T-helper 2 cell (primary cell): ENCODE measurements at places on chromosomes 7 and 10.

DNA sequence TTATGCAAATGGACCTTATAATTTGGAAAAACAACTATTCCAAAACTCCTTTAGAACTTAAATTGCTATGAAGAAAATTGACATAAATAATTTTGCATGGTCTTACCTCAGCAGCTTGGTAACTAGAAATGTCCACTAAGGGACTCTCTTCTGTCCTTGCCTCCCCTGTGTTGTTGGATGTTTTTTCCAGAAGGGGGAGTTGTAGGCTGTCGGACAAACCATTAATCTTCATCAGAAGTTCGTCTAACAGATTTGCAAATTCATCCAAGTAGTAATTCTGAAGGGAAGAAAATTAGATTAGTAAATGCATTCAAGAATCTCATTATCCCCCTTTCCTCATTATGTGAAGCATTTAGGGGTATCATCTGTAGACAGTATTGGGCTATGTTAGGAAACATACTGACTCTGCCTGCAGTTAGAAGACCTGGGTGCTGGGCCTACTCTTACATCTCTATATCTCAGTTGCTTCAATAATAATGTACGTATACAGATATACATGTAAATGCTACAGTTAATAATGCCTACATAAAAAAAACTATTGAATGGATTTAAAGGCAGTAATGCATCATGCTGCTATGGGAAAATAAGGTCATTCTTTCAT is 155.6 kb downstream of the PKD1L1 start:
- DNase-seq, result no peak

DNA sequence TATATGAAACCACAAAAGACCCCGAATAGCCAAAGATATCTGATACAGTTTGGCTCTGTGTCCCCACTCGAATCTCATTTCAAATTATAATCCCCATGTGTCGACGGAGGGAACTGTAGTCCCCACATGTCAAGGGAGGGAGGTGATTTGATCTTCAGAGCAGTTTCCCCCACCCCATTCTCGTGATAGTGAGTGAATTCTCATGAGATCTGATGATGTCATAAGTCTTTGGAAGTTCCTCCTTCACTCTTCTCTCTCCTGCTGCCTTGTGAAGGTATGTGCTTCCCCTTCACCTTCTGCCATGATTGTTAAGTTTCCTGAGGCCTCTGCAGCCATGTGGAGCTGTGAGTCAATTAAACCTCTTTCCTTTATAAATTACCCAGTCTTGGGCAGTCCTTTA is 13.0 kb downstream of the ELAPOR2 start:
- no peak for DNase-seq

- DNase-seq, result no peak
Observed at GRCh38 chr7:142685877-142686508, 63.3 kb upstream of the PRSS1 start.

DNA sequence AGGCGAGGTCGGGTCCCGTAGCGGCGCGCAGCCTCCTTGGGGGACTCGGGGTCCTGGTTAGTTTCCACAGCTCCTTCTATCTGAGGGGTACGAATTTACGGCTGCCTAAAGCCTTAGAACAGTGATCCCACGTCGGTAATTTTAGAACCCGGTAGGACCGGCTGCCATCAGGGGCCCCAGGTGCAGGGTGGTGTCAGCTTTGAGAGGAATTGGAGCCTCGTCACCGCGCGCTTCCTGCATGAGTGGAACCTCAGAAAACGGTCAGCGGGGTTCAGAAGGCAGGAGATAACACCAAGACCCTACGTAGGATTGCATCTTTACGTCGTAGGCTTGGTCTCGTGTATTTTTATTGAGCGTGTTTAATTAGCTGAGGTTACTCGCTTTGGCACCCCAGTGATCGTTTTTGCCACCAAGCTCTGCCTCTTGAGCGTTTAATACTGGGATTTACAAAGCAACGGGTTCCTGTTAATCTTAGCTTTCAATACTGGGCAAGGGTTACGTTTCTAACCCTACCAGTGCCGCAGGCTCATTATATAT is 443 bp downstream of the RNF32 start:
- DNase-seq, result peak; percentile 57

DNA sequence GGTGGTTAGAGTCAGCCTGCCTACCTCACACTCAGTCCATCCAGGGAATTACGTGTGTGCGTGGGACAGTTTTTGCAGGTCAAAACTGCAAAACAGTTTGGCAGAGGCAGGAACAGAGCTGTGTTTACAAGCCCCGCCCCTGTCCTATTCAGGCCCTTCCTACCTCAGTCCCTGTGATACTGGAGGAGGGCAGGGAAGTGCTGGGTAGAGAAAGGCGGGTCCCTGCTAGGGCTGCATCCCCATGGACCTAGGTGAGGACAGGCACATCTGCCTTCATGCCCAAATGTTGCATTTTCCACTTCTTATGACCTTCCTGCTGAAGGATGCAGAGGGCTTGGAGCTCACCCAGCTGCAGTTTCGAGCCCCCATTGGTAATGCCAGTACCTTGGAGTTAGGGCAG is 25.1 kb downstream of the SBDS start:
- no peak for DNase-seq

DNA sequence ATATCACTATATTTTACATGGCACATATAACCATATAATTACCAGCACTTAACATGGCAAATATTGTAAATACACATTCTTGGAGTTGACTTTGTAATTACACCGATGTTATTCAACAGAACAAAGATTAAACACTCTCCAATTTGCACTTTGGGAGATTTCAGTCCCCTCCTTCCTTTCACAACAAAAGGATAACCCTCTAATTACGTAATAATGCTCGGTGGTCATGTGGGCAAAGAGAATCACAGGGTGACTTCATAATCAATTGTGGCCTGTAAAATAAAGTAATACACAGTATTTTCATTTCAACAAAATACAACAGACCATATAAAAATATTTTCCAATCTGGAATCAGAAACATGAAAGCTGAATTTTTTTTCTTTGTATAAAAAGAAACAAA is 73.2 kb downstream of the RHOBTB1 start:
- DNase-seq, result no peak

GRCh38 chr7:43634384-43634783 is 51.5 kb downstream of the STK17A start:
- DNase-seq, result no peak
